ENCODE measurements at places on chromosomes 1 and 21.

- DNase-seq = no peak
Measured at GRCh38 chr1:156356875-156357534, 12.0 kb upstream of the RHBG start.

DNA sequence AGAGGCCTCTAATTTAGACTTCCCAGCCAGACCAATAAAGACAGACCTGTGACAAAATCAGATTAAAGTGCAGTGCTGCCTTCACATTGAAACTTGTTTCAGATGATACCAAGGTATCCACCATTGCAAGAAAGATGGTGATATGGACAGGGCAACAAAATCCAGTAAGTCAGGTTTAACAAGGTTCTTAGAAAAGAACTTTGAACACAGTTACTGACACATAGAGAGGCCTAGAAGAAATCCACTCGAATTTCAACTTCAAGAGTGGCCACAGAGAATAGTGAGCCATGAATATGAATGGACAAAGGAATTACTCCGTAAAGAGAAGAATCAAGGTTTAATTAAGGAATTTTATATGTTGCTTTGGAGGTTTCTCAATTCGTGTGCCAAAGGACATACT is 230.4 kb downstream of the KCNT2 start:
- no peak for DNase-seq

DNA sequence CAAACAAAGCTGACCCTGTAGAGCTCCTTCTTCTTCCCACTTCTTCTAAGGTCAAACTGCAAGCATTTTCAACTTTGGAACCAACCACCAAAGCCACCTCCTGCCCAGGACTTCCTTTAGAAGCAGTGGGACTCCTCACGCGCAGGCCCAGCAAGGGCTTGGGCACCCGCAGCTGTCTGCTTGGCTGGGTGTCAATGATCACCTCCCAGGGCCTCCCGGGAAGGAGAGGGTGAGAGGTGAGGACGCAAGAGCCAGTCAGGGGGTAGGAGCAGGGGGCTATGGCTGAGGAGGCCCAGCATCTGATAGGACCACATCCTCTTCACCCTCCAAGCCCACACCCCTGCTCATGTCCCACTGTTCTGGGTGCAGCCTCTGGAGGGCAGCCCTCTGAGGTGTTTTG is 10.2 kb downstream of the KLHL21 start:
- DNase-seq = no peak

DNA sequence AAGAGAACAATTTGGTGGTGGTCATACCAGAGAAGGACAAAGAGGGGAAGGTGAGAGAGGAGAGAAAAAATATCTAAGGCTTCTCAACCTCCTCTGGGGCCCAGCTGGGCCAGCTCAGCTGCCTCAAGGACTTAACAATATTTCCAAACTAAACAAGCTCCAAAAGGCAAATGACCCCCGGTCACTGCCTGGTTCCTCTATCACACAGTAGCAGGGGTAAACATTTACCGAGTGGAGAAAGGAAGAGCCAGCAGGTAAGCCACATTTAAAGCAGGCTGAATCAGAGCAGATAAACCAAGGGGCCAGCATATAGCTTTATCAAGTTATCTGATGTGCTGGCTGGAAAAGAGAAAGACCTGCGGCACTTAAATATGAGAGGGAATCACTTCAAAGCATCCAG is 102.1 kb downstream of the KCND3 start:
- DNase-seq = no peak

DNA sequence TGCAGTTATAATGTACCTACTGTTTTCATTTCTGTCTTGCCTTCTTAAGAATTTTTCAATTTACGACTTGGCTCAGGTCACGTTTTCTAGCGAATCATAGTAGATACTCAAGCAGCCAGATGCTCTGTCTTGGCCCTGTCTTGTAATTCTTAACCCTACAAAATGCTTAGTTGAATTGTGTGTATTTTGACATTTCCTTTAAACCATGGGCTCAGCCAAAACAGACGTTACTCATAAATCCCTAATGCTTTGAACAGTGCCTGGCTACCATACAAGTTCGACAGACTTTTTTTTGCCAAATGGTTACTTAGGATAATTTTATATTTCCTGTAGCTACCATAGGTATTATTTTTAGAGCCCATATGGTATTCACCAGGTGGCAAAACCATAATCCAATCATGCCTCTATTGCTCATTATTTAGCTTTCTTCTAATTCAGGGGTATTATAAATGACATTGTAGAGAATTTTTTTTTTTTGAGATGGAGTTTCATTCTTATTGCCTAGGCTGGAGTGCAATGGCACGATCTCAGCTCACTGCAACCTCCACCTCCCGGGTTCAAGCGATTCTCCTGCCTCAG is 54.3 kb downstream of the KCNK1 start:
- DNase-seq = no peak

DNA sequence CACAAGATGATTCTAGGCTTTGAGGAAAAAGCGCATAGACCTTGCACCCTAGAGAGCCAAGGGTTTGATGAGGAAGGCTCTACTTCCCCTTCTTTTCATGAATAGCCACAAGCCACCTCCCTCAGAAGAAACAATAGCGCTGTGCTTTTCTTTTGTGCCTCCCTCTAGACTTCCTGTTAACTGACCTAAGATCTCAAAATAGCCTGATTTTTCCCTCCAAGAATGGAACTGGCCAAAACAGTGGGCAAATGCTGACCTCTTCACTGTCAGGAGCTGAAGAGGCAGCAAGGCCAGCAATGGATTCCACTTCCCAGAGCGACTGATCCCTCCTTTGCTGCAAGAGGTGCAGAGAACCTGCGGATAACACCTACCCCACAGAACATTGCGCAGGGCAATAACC is 362.8 kb downstream of the KCNH1 start:
- DNase-seq = no peak

GRCh38 chr1:198486903-198487302 is 53.6 kb downstream of the ATP6V1G3 start:
- DNase-seq = no peak

DNA sequence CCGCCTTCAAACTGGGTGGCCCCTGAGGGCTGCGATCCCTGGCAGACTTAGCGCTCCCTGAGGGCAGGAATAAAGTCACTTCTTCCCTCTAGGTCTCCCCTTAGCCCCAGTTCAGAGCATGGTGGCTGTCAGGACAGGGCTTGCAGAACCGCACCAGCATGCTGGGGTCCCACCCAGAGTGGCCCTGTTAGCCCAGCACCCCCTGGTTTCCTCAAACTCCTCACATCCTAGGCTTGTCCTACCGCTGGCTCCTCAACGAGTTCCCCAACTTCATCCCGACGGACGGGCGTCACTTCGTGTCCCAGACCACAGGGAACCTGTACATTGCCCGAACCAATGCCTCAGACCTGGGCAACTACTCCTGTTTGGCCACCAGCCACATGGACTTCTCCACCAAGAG is 15.8 kb downstream of the CNTN2 start:
- no peak for DNase-seq

GRCh38 chr1:76090283-76091203 is 16.0 kb downstream of the ST6GALNAC3 start:
- DNase-seq = no peak

- DNase-seq = no peak
Measured at GRCh38 chr1:208219659-208220282, 24.4 kb downstream of the PLXNA2 start.
